Activated CD4-positive, CD25-positive, alpha-beta regulatory T cell treated with anti-CD3 and anti-CD28 coated beads, Interleukin-2, amount 50 U/mL, for 16 hours (primary cell): ENCODE measurements at places on chromosomes 5 and 9.

- DNase-seq = no peak
Observed at GRCh38 chr5:154646745-154647113, 108.4 kb upstream of the LARP1 start.

- DNase-seq = no peak
Observed at GRCh38 chr9:18060269-18060934, 413.6 kb upstream of the ADAMTSL1 start.

- DNase-seq = no peak
Observed at GRCh38 chr5:65268525-65268924, 213.2 kb downstream of the ADAMTS6 start.

- no peak for DNase-seq
Observed at GRCh38 chr5:146645342-146645741, 129.4 kb upstream of the GPR151 start.

- no peak for DNase-seq
Observed at GRCh38 chr9:112295174-112295573, 38.2 kb downstream of the PTBP3 start.

- no peak for DNase-seq
Observed at GRCh38 chr5:142894749-142895148, 124.6 kb downstream of the ARHGAP26 start.

GRCh38 chr5:124729720-124730359 lies 16.6 kb downstream of the ZNF608 start:
- DNase-seq = no peak

DNA sequence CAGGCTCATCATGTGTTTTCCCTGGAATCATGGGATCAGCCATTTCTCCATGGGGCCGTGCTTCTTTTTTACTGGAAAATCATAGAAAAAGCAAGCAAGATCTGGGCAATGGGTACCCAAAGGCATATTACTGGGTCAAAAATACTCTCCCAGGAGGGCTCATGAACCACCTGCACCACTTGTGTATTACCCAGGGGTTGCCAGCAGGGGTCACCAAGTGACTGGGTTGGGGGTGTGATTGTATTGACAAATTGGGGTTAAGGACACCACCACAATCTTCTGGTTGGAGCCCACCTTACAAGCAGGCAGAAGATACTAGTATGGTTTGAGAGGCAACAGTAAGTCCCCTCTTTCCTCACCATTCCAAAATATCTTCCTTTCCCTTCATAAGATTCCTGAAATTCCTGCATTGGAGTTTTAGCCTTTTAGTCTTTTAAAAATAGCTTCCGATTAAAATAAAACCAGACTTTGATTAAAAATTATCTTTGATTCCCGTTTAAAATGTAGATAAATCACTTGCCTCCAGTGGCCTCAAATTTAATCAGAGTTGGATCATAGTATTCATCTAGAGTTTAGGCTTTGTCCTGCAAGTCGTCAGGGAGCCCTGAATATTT lies 603.3 kb downstream of the KIF4B start:
- DNase-seq = no peak
